SW 1271 (cell line): ENCODE measurements at places on chromosomes 7 and 10.

GRCh38 chr10:35572583-35572982, 32.6 kb upstream of the GJD4 start:
- DNase-seq: no peak

DNA sequence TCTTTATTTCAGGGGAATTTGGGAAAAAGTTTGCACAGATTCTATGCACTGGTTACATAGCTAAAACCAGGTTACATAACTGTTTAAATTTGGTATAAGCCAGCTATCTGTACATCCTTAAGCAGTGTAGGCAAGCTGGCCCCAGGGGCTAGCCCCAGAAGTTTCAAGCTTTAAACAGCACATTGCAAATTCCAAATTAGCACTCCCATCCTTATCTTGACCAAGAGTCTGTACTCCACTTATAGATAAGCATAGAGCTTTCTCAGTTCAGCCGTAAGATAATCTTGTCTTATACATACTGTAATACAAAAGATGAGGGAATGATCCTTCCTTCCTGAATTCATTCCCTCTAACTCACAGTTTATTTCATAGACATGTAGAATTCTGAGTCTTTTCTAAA, 109.3 kb downstream of the SPAG6 start:
- no peak for DNase-seq

DNA sequence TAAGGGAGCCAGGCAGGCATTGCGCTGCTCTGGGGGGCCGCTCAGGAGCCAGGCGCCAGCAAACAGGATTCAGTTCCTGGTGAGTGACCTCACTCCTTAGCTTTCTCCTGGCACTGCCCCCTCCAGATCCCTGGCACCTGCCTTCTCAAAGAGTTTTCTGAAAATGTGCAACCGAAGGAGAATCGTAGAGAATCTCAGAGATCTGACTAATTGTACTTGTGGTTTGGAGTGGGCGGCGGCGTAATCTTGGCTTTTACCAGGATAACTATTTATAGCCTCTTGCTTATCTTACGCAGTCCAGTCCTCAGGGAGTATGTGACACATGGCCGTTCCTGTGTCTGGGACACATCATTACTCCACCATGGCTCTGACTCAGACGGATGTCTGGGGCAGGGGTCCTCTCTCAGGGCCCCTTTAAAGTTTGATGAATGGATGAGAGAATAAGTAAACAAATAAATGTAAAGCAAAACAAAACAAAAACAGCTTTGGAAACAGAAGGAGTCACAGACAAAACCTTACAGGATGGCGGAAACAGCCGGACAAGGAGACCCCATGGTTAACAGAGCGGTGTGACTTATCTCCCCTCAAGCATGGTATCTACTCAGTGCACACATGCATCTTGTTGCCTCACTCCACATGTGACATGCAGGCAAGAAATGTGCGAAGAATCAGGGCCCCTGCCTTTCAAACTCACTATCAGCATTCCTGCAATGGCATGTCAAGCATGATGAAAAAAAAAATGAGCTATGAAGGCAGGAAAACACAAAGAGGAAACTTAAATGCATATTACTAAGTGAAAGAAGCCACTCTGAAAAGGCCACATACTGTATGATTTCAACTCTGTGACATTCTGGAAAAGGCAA, 99.7 kb downstream of the TNS3 start:
- DNase-seq: peak; percentile 55

GRCh38 chr10:29083096-29083495, 205.8 kb upstream of the LYZL1 start:
- no peak for DNase-seq

DNA sequence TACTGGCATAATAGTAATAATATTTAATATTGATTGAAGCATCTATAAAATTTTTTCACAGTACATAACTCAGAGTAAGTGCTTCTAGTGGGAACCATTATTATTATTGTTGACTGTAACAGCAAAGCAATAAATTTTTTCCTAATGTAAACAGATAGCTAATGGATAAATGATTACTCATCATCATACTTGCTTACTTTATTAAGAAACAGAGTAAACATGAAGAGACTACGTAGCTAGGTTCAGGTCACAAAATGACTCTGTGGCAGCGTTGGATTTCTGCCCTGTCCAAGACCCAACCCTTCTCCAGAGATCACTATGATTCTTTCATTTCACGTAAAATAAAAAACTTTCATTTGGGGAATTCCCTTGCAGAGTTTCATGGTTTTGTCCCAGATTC, 8.3 kb upstream of the ABCB5 start:
- no peak for DNase-seq

DNA sequence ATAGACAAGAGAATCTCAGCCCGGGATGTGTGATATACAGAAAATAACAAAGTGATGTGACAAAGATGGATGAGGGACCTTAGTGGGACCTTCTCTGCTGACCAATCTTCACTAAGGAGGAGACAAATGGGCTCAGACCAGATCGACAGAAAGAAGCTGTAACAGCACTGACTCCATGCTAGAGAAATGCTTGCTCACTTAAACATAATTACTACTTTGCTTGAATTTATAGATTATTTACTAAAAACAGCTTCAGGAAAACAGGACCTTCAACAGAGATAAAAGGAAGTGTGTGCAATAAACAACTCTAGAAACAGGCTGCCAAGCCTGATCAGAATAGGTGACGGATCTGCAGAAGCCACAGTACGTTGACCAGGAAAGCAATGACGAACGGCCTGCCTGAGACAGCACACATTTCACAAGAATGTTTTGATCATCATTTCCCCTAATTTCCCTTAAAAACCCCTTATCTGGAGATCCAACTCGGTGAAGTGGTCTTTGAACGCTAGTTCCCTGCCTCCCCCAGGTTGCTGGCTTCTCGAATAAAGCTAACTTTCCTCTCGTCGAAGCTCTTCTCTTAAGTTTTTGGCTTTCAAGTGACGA, 98.4 kb upstream of the STEAP1B start:
- no peak for DNase-seq

DNA sequence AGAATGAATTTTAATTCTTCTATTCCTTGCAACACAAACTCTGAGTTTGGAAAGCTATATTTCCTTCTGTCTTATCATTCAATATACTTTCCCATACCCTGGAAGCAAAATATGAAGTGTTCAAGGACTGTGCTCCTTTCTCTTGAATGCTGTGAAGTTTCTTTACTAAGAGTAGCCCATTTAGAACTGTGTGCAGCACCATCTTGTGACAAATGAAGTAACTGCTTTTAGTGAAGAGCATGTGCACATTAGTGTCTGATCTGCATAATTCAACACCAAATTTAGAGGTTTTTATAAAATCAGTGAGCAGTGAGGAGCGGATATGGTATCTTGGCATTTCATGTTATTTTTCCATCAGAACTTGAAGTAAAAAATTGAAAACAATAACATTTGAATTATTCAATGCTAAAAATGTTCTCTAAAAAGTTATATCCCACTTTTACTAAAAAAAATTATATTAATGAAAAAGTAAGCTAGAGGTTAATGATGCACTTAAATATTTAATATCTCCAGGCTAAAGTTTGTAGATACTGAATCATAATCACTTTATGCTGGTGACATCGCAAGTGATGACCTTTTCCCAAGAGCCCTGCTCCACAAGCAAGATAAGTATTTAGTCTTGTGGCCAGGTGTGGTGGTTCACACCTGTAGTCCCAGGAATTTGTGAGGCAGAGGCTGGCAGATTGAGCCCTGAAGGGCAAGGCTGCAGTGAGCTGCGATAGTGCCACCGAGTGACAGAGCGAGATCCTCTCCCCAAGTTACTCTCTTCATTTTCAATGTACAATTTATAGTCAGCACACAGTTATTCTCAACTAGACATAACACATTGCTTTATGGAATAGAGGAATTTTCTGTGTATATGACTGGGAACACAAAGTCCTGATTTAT, 108.8 kb upstream of the PCLO start:
- DNase-seq: peak; percentile 34

GRCh38 chr7:33901847-33902246, 3.5 kb upstream of the BMPER start:
- no peak for DNase-seq

- DNase-seq: peak; percentile 49
Measured at GRCh38 chr7:2802101-2802500, 42.0 kb downstream of the GNA12 start.

GRCh38 chr7:88268051-88268450, 38.6 kb downstream of the STEAP4 start:
- no peak for DNase-seq

- no peak for DNase-seq
Measured at GRCh38 chr7:133065301-133065700, 16.6 kb downstream of the CHCHD3 start.
